Activated CD4-positive, CD25-positive, alpha-beta regulatory T cell treated with anti-CD3 and anti-CD28 coated beads, Interleukin-2, amount 50 U/mL, for 24 hours (primary cell): ENCODE measurements at places on chromosomes 7 and 10.

GRCh38 chr10:70052462-70053217, at the start of gene MACROH2A2:
Gene MACROH2A2, plus strand, starts transcription at chr10:70052846. Its CDS starts 22,813 bp downstream, at chr10:70075659.
- no peak for ATAC-seq

- no peak for ATAC-seq
Observed at GRCh38 chr10:101529725-101530553, 58.1 kb downstream of the POLL start.

GRCh38 chr7:135342887-135343286, 109.2 kb downstream of the STRA8 start:
- ATAC-seq, result no peak

DNA sequence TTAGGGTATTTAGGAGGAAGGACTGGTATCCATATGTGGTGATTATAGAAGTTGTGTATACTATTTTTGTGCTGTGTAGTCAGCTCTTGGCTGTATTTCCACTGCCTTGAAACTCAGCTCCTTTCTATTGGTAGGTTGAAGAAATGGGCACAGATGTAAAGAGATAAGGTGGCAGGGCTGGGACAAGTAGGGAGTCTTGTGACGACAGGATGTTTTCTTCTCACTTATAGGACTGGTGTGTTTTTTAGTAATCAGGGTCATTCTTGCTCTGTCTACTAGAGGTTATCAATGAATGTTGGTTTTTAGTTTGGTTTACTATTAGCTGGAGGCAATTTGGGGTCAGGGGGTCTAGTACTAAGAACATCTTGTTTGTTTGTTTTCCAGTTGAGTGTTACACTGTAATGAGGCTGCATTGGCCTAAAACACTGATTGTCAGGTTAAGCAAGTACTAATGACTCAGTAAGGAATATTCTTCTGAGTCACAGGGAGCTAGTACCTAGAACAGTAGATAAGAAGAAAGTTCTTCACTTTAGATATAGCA, 11.8 kb downstream of the UBN2 start:
- peak; percentile 48 for ATAC-seq

DNA sequence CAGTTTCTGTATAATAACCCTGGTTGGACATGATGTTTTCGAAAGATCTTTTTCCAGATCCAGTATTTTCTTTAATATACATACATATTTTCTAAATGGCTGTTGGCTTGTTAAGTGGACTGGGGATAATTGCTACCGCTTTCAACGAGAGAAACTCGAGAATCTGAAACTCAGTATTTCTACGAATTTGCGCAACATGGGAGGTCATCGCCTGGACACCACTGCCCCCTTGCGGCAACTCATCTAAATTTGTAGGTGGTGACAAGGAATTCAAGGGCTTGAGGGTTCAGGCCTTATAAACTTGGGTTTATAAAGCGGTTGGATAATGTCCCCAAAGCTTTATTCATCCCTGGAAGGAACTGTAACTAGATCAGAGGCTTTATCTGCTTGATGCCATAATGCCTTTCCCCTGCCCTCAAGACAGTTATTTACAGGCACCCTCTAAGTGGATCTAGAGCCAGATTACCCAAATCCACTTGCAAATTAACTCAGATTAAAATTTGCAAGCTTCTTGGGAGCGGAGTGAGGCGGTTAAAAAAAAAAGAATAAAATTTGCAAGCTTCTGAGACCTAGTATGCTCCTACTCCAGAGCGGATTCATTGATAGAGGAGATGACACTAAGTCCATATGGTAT, 21.3 kb upstream of the KCNK18 start:
- peak; percentile 12 for ATAC-seq

- ATAC-seq, result no peak
Observed at GRCh38 chr10:23376229-23376655, 31.6 kb upstream of the C10orf67 start.

GRCh38 chr10:129712000-129712399, 245.0 kb downstream of the MGMT start:
- ATAC-seq, result no peak

DNA sequence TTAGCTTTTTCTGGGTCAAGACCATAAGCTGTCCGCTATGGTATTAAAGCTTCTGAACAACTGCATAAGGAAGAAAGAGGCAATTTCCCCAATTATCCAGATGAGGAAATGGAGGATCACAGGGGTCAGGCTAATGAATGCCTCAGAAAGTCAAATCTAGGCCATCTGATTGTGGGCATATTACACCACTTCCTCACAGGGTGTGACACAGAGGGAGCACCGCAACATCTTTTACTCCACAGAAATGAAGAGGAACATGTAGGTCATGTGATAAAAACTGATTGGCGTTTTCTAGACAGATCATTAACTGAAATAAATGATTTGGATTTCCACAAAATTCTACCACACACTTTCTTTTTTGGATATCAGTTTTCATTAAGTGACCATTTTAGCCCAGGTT, 384.4 kb downstream of the PARD3 start:
- no peak for ATAC-seq

DNA sequence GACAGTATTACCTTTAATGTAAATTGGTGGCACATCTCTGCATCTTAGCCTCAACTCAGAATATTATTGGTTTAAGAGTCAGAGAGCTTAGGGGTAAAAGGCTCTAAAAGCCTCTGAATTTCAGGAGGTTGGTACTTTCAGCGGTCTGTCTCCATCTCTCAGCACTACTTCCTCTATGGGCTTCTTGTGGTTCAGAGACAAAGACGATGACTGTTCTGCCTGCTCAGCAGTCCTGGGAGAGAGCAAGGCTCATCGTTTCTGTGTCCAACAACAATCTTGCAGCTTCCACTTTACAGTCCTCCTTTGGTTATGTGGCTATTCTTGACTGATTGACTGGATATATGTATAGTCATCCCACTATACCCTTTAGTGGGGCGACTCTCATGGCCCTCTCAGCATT, 394.7 kb downstream of the AUTS2 start:
- no peak for ATAC-seq

- no peak for ATAC-seq
Observed at GRCh38 chr7:140678816-140679130, 6.0 kb downstream of the ADCK2 start.

- no peak for ATAC-seq
Observed at GRCh38 chr7:140223515-140224221, 46.9 kb upstream of the KDM7A start.

- no peak for ATAC-seq
Observed at GRCh38 chr7:114630201-114630990, 215.8 kb downstream of the FOXP2 start.

DNA sequence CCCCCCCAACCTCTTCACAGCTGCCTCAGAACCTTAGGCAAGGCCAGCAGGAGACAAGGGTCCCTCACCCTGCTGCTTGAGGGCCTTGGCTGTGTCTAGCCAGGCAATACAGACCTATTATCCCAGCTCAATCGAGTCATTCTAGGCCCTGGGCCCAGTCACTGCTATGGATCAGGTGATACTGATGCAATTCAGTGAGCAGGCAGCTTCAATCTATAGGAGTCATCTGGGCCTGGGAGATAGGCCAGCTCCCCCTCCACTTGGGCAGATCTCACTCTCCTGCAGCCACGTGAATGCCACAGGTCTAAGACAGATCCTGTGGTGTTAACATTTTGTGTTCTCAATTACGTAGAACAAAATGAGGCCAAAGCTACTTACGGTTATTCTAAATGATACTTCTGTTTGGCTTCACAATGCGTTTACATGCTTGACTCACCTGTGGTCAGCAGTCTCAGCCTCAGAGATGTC, 68.0 kb upstream of the LRRC4 start:
- ATAC-seq, result no peak

DNA sequence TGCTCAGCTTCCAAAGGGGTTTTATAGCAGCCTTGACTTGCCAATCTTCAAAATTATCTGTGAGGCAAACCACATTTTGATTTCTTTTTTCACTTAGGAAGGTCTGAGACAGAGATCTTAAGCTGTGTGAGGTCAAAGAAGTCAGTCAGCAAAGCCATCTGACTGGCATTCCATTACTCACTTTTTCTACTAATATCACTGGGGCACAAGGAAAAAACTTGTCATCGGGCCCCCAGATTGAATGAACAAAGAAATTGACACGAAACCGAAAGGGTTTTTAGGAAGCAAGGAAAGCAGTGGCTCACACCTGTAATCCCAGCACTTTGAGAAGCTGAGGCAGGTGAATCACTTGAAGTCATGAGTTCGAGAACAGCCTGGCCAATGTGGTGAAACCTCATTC, 78.5 kb upstream of the FRMD4A start:
- peak; percentile 88 for ATAC-seq

GRCh38 chr7:20279979-20280378, 50.7 kb upstream of the ITGB8 start:
- ATAC-seq, result no peak

GRCh38 chr7:101743241-101743994, 74.0 kb upstream of the CUX1 start:
- peak; percentile 72 for ATAC-seq

DNA sequence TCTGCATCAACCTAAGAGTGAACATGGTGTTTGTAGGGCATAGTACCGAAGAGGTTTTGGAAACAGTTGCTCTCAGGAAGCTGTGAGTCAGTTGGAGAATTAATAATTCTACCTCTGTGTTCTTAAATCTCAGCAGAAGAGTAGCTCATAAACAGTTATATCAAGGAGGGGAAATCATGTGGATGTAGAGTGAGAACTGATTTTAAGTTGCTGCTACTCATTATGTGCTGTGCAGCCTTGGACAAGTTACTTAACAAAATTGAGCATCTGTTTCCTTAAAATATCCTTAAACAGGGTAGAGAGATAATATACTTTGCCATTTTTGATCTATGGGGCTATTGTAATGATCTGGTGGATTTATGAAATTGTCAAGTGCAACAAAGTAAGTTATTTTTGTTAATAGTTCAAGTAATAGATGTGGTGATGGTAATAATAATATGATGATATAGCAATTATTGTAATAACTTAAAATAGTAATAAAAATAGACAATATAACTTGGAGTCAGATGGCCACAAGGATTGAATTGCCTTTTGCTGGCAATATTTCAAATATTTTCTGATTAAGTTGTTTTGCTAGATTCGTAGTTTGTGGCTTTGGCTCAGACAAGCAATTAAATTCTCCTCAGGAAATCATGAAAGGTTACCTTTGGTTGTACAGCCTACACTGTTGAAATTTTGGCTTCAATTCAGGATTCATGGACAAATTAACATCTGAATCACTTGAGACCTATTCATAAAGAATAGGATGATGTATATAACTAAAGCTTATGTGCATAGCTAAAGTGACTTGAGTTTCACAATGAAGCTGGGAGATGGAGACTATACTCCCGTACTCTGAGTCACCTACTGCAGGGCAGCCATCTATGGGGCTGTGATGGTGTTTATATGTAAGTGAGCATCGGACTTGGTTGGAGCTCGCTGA, 228.5 kb downstream of the CDK14 start:
- peak; percentile 44 for ATAC-seq

DNA sequence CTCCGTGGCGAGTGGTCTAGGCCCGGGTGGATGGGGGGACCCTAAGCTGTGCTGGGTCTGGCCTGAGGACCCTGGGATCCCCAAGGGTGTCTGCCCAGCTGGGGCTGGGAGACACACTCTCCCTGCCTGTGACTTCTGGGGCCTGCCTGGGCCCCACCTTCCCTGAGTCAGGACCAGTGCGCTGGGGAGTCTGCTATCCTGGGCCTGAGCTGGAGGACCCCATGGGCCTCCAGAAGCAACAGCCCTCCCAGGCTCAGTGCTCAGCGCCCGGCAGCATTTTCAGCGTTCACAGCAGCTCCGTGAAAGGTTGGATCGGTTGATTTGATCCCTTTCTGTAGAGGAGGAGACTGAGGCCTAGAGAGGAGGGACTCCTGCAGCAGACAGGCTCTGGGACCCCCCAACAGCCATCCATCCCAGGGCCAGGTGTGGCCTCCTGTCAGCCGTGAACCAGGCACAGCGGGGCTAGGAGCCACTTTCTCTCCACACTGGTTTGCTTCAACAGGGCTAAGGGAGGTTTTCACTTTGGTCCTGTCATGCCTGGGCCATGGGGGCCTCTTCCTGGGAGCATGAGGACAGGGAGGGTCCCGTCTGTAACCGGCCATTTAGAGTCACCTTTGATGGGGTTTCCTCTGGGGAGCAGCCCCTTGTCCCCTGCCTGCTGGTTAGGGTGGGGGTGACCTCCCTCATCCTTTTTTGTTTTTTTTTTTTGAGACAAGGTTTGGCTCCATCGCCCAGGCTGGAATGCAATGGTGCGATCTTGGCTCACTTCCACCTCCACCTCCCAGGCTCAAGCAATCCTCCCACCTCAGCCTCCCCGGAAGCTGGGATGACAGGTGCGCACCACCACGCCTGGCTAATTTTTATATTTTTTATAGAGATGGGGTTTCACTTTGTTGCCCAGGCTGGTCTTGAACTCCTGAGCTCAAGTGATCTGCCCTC, 12.4 kb downstream of the FOXL3 start:
- no peak for ATAC-seq

GRCh38 chr7:31043051-31043471, 9.0 kb upstream of the ADCYAP1R1 start:
- ATAC-seq, result no peak

DNA sequence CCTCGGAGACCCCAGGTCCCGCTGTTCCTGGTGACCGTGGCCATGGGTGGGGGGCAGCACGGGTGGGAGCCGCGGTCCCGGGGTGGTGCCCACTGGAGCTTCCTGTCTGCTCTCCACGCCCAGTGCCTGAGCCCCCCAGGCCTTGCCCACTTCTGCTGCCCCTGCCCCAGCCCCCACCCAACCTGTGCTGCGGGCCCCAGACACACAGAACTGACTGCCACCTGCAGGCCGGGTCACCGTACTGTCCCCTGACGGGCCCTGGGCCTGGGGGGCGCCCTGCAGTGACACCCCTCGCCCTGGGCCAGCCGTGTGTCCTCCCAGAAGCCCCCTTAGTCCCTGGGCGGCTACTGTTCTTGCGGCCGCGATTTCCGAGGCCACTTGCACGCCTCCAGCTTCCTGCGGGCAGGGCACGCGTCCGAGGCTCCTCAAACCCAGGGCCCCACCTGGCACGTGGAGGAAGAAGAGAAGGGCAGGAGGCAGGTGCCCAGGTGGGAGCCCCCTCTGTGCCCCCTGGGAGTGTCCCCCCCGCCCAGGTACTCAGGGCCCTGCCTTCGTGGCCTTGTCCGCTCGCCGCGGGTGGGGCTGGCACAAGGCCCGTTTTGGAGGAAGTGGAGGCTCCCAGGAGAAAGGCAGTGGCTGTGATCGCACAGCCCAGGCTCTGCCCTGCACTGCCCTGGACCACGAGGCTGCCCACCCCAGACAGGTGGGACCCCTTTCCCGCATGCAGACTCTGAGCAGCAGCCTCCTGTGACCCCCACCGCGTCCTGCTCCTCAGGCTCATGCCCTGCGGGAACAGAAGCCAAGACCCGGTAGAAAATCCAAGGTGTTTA, 10.4 kb downstream of the TMEM184A start:
- no peak for ATAC-seq

- no peak for ATAC-seq
Observed at GRCh38 chr10:62443866-62444265, 69.7 kb downstream of the ZNF365 start.

GRCh38 chr7:101823596-101823995, 6.2 kb downstream of the CUX1 start:
- ATAC-seq, result no peak

- no peak for ATAC-seq
Observed at GRCh38 chr7:12519682-12520009, 50.9 kb upstream of the SCIN start.

GRCh38 chr10:129808092-129808983, 155.7 kb downstream of the EBF3 start:
- ATAC-seq, result no peak

- no peak for ATAC-seq
Observed at GRCh38 chr7:66668112-66668511, 39.4 kb downstream of the KCTD7 start.
